ENCODE measurements at places on chromosomes 16 and 17. TPM values are rescaled to one million over a fixed set of nuclear protein-coding genes. Genes with fewer than 3 reads are reported as not detected.

GRCh38 chr17:63249256-63250004 lies 196.7 kb downstream of the CYB561 start:
- DNase-seq, result no peak

- DNase-seq, result no peak
These were observed 244.8 kb downstream of the MAF start for GRCh38 chr16:79355600-79356358.

- DNase-seq, result no peak
These were observed 5.6 kb upstream of the SLC6A4 start for GRCh38 chr17:30241051-30241450.

WWOX gene
- 33.1 TPM for total RNA-seq

CES5A gene
- total RNA-seq, result not detected

GRCh38 chr17:66970140-66970539 lies 5.6 kb downstream of the CACNG4 start:
- no peak for DNase-seq

- no peak for DNase-seq
These were observed 539 bp upstream of the CKLF start for GRCh38 chr16:66551788-66552285.

IGF2BP1 gene
- total RNA-seq, result not detected

- DNase-seq, result no peak
These were observed 133.8 kb upstream of the NACA2 start for GRCh38 chr17:61724777-61725176.

PLA2G10 gene
- total RNA-seq, result not detected
